ENCODE measurements at places on chromosomes 5 and 9.

DNA sequence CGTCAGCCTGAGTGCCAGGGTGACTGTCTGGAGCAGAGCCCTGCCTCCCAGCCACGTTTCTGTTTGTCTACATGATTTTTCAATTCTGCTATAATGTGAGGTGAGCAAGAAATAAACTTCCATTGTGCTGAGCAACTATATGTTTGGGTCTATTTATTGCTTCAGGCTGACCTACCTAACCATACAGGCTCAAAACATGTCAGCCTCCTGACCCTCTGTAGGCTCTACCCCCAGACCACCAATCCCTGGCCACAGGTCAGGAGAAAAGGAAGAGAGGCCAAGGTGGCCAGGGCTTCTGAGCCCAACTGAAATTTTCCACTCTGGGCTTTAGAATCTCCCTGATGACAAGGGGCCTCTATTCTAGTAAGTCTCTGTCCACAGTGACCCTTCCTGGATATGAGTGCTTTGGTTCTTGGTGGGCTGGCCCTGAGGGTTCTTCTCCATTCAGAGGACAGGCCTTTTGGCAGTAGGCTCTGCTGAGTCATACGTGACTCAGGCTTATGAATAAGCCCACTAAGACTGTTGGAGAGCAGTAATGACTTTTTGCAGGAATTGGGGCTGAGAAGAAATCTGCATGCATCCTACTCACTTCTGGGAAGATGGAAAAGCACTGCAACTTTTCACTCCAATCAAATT, 117.2 kb upstream of the TBCA start:
- peak; percentile 98 for DNase-seq

DNA sequence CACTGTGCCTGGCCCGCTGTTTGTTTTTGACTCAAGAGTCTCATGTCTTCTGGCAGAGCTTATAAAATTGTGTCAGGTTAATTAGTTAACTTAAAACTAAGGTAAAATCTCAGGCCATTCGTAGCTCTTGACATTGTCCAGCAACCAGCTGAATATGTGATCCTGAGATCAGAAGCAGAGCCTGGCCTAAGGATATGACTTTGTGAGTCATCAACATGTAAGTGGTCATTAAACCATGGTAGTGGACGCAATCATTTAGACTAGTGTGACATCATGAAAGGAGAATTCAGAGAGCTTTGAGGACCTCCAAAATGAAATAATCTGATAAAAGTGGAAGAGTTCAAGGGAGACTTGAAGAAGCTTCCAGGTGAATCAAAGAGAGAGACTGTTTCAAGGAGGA, 23.3 kb downstream of the SPZ1 start:
- no peak for DNase-seq

GRCh38 chr9:81685763-81686613, 3.4 kb downstream of the TLE1 start:
- peak; percentile 47 for DNase-seq

- DNase-seq: peak; percentile 43
Observed at GRCh38 chr5:138911441-138911840, 36.3 kb upstream of the LRRTM2 start.

DNA sequence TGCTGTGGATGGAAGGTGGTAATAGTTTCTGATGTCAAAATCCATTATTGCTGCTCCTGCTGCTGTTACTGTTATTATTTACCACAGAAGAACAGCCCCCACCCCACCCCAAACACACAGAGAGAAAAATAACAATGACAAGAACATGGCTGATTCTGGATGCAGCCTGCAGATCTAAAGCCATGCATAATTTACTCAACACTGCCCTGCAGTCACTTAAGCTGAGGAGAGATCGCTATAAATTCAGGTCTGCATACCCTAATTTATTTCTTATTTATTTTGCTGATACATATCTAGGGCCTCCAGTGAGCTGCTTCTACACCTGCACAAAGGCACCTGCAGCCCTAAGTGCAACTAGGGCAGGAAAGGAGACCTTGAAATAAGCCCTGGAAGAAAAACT, 132.0 kb downstream of the TRIM32 start:
- DNase-seq: no peak

GRCh38 chr5:39062530-39062929, 11.7 kb downstream of the RICTOR start:
- DNase-seq: no peak

DNA sequence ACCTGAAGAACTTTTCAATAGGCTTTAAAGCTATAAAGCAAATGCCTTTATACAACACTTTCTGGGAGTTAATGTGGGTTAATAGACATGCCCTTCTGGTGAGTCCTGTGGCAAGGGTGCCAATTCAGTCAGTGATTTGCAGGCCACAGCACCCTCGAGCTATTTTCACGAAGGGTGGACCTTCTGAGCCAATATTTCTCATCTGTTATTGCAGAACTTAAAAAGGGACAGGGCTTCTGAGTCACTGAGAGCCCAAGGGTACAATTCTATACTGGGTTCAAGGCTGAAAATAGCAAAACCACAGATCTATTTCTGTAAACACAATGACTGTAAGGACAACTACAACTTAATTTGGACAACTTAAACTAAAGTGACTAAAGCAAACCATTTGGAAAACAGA, 92.8 kb downstream of the GABRG2 start:
- DNase-seq: no peak

DNA sequence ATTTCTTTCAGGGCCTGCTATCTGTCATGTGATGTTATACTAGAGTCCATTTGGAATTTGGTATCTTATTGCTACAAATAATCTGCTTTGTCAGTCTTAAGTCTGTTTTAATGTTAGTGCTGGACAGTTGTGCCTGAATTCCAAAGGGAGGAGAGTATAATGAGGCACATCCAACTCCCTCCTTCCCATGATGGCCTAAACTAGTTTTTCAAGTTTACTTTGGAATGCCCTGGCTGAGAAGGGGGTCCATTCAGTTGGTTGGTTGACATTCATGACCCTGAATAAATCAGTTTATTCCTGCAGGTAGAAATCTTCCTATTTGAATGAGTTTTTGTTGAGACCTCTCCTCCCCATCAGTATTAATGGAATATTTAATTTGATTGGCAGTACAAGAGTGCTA, 9.4 kb upstream of the LRRTM2 start:
- DNase-seq: no peak

DNA sequence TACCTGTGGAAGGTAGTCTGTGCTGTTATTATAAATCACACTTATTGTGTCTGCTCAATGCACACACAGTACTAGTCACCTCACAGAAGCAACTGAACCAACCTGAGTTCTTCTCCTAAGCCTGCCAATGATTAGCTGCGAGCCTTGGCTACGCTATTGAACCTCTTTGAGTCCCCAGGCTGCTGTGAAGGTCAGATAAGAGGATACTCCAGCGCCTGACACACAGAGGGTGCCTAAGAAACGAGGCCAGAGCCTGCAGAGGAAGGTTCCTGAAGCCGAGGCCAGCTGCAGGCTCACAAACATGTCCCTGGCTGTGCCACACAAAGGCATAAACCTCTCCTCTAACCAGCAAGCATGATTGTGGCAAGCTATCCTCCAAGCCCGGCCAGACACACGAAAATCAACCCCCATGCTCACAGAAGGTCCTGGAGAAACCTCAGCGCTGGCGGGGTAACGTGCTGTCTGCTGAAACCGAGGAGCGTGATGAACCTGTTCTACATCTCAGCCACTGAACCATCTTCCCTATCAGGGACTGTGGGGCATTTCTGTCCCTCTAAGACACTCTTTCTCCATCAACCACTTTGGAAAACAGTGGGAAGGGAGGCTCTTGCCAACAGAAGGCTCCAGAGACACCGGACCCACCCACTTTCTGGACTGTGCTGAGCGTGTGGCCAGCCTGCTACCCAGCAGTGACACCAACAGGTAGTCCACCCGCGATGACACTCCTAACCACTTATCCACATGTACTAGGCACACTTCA, 53.2 kb upstream of the SLC25A51 start:
- DNase-seq: no peak

- no peak for DNase-seq
Observed at GRCh38 chr5:164355267-164355830, 849.9 kb downstream of the MAT2B start.

DNA sequence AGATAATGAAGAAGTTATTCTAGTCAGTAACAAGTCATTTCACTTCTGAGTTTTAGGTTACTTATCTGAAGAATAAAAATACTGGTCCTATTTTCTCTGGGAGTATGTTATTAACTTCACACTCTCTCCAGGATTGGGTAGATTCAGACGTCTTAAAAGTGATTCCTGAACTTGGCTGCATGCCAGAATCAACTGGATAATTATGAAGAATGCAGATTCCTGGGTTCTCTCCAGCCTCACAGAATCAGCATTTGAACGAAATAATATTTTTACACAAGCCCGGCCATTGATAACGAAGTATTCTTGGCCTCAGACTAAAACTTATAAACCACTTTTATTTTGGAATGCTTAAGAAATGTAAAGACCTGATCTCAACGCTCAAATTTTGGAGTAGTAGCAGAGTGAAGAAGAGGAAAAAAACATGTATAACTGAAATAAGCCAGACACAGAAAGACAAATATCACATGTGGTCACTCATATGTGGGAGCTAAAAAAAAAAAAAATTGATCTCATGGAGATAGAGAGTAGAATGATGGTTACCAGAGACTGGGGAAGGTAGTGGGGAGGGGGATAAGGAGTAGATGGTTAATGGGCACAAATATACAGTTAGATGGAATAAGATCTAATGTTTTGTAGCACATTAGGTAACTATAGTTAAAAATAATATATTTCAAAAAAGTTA, 507.3 kb downstream of the ISL1 start:
- DNase-seq: no peak

- no peak for DNase-seq
Observed at GRCh38 chr5:140236891-140237598, 62.1 kb downstream of the CYSTM1 start.

DNA sequence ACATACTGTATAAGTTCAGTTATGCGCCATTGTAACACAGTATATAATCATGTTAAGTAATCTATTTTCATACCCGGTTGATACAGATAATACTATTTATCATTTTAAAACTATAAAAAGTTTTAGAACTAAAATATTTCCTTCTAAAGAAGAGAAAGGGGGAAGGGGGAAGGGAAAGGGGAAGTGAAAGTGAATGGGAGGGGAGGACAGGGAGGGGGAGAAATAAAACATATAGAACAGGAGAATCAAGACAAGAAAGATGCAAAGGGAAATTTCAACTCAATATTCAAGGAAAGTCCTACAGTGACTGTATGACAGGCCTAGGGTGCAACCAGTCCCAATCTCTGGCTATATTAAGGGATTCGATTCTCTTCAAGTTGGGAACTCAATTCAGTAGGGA, 1278.8 kb downstream of the MAT2B start:
- DNase-seq: no peak

DNA sequence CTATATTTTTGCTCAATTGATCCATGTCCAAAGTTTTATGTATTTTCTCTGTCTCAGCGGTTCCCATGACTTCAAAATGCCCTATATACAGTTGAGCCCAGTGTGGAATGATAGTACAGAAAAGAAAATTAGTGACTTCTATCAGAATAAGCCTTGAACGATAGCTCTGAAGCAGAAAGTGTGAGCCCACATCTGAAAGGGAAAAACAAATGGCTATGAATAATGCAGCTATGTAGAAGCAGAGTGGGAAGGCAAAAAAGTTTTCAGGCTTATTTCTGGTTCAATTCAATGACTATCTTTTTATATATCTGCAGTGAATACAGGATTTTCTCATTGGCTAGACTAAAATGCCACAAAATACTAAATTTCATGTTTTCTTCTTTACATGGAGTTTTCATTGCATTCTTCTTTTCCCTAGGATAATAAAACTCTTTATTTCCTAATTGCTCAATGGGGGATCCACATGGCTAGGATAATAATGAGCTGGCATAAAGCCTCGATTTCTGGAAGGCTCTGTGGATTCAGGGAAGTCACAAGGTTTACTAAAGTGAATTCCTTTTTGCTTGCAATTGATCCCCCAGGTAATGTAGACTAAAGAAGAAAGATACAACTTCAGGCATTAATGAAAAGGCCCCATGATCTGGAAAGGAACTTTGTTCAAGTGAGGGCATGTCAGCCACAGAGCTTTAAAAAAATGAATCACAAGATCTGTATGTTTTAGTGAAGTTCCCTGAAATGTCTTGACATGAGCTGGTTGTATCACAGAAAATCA, 377.0 kb upstream of the RIOK2 start:
- DNase-seq: no peak

- no peak for DNase-seq
Observed at GRCh38 chr5:181070523-181070922, 30.5 kb downstream of the BTNL9 start.

- DNase-seq: peak; percentile 57
Observed at GRCh38 chr5:95863383-95863757, 40.8 kb upstream of the GLRX start.

DNA sequence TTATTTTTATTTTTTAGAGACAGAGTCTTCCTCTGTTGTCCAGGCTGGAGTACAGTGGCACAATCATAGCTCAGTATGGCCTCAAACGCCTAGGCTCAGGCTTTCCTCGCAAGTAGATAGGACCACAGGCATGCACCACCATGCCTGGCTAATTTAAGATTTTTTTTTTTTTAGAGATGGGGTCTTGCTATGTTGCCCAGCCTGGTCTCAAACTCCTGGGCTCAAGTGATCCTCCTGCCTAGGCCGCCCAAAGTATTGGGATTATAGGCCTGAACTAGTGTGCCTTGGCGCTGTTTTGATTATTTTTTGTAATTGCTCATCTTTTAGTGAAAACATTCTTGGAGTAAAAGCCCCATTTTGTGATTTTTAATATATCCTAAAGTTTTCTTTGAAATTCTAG, 5.4 kb downstream of the YTHDC2 start:
- no peak for DNase-seq

- peak; percentile 75 for DNase-seq
Observed at GRCh38 chr5:9337928-9338595, 207.8 kb downstream of the SEMA5A start.

- DNase-seq: no peak
Observed at GRCh38 chr9:91156451-91157234, 205.1 kb downstream of the AUH start.

DNA sequence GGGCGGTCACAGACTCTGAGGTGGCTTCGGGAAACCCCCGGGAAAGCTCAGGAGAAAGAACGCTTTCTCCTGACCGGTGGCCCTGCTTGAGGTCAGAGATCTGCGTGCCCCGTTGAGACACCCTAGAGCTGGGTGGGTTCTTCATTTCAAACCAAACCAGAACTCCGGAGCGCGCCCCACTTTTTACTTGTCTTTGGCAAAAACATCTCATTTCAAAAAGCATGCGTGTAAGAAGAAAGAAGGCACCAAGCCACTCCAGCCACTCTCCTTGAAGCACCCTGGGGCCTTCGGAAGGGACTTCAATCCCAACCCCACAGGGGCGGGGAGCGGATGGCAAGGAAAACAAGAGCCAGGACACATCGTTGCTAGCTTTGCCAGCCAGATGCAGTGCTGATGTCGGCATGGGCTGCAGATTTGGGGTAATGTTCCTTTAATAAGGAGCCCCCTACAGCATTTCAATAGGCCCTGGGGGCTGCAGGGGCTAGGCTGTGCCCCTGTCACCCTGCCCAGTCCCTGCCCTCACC, 171.7 kb downstream of the ERCC6L2 start:
- no peak for DNase-seq
